ENCODE measurements at places on chromosomes 2 and 18.

DNA sequence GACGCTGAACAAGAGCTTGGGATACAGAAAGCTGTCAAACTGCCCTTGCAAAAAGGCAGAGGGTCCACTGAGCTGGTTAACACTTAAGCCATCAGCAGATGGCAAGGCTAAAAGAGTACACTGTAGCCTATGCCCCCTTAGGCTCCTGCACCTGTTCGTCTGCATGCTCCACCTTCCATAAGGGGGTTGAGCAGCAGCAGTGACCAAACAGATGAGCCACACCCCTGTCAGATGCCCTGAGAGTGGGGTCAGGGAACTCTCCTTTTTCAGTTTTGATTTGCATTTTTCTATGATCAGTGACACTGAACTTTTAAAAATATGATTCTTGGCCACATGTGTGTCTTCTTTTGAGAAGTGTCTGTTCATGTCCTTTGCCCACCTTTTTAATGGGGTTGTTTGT is 402.5 kb upstream of the FAM98A start:
- no peak for DNase-seq

- DNase-seq: no peak
Measured at GRCh38 chr2:38215522-38215921, 139.6 kb upstream of the CYP1B1 start.

GRCh38 chr18:69889009-69889408 is 58.7 kb downstream of the CD226 start:
- DNase-seq: no peak

DNA sequence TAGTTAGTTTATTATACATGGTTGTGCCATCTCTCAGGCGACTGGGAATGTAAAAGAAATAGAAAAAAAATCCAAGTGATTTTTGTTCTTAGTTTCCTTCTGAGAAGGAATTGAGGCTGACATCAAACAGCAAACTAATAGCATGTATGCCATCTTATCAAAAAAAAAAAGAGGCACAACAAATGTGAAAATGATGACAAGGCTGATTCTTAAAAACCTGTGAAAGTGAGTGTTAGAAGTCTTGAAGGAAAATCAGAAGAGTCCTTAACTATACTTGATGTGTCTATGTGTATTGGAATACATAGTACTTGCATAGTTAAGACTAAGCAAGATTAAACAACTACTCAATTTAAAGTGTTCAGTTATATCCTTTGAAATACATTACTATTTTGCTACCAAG is 161.0 kb downstream of the CCDC85A start:
- DNase-seq: no peak

DNA sequence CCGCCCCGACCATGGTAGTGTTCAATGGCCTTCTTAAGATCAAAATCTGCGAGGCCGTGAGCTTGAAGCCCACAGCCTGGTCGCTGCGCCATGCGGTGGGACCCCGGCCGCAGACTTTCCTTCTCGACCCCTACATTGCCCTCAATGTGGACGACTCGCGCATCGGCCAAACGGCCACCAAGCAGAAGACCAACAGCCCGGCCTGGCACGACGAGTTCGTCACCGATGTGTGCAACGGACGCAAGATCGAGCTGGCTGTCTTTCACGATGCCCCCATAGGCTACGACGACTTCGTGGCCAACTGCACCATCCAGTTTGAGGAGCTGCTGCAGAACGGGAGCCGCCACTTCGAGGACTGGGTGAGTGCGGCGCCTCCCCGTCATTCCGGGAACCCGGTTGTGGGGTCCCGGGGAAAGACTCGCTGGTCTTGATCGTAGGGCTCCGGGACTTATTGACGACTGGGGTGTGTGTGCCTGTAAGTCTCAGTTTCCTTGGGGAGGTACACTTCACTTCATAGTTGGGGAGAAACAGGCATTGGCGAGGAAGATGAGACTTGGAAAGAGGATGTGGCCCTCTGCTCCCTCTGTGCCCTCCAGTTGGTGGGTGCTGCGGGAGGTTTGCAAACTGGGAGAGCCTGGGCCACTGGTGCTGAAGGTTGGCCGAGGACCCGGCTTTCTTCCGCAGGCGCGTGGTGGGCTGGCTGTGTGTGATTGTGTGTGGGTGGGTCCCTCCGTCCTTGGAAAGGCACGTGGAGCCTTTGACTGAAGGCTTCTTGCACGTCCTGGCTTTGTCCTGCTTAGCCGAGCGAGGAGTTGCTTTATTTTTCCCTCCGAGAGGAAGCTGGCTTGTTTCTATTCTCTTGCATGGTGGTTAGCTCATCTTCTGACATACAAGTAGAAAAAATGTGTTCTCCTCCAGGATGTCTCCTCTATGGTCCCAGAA is 886 bp downstream of the PRKCE start:
- DNase-seq: peak; percentile 55

DNA sequence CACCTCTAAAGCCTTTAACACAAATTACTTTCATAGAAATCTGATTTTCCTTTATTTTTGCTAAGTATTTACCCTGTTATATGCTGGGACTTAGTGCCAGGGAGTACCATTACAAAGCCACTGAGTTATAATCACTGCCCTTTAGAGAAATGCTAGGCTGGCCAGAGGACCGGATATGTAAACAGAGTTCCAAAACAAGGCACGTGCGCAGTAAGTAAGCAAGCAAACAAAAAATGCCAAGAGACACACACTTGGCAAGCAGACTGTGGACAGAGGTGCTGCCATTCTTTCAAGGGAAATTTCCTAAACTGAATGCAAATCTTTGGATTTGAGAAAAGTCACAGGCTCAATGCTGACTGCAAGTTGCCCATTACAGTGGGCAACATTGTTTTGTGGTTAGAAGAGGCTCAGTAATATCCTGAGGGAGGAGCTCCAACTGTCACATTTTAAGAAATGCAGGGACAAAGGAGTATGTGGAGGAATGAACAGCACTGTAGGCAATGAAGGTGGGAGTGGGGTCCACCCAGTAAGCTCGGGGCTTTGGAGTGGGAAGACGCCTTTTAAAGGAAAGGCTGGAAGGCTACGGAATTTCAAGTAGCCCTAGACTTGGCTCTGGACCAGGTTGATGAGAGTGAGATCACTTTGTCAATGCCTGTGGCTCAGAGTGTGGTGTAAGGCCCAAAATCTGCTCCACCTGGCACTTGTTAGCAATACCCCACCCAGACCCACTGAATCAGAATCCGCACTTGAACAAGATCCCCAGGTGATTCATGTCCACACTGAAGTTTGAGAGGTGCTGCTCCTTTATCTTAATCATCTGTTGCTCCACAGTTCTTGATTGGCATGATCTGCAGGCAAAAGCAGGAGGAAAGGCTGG is 2.1 kb upstream of the PARD6G start:
- no peak for DNase-seq

DNA sequence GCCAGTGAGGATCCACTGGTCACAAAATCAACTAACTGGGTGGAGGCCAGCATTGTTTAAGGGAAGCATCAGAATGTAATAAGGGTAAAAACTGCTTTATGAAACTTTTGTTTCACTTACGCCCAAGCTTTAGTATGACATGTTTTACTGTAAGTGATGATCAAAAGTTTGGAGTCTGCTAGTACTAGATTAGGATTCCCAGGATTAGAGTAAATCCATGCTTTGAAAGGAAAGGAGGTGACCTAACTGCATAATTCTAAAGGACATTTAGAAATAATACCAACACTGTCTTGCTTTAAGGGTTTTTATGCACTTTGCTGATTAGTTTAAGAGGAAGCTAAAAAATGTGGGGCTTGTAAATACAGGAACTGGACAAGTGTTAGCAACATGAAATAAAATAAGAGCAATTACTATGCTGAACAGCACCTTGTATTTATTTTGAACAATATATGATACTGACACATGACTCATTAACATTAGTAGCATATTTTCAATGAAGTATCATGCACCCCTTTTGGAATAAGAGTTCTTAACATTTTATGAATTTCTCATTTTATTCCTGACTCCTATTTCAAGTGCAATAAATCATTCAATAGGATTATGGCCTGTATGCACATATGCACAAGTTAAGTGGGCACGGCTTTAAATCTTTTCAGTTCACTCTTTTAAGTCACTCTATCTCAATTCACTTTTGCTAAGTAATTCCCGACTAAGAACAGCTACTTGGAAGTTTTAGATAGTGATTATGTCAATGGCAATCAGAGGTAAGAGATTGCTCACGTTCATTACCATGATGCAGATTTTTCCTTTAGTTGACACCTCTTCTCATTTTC is 62.5 kb downstream of the STK39 start:
- no peak for DNase-seq

DNA sequence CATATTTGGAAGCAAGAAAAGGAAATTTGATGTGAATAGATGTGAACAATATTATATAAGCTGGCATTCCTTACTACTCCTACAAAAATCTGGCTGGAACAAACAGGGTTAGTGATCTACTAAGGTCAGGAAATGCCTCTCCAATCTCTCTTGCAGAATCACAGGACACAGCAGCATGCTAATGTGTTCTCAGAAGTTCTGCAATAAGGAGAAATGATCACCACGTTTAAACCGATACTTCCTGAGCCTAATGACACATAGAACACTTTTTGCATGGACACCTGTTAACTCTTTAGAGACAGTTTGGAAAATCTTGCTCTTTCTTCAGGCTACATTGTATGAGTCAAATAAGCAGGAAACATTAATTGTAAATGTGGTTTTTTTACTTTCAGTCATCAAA is 89.6 kb upstream of the MAP3K20 start:
- DNase-seq: no peak

- DNase-seq: no peak
Measured at GRCh38 chr2:161418715-161419637, 2.9 kb downstream of the TBR1 start.

- DNase-seq: no peak
Measured at GRCh38 chr2:223008162-223008561, 43.8 kb upstream of the KCNE4 start.

DNA sequence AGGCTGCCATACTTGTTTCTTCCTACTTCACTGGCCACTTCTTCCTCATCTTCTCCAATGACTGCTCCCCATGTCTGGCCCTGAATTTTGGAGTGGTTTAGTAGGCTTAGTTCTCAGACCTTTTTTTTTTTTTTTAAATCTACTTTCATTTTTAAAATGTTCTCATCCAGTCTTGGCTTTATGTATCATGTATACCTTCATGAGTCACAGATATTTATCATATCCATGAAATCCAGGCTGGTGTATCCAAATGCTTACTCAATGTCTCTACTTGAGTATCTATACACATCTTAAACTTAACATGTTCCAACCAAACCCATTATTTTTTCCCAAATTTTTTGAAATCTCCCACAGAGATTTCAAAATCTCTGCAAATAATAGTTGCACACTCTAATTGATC is 26.3 kb upstream of the CFAP36 start:
- no peak for DNase-seq

- DNase-seq: no peak
Measured at GRCh38 chr2:139617747-139618146, 837.6 kb upstream of the NXPH2 start.

DNA sequence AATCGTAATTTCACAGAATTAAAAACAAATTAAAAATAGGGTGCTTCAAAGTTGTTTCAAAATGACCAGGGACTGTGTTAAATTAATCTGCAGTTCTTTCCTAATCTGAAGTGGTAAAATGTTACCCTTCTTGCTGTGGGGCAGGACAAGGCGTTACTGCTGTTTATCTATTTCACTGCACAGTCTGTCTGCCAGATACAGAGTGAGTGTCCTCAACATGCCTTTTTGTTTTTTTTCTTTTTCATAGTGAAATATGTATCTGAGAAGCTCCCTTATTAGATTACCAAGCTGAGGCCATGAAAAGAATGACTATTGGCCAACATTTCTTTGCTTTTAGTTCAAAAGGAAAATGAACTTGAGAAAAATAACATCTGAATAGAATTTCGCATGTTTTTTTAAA is 38.0 kb downstream of the KCTD1 start:
- DNase-seq: no peak

- DNase-seq: peak; percentile 71
Measured at GRCh38 chr2:9238591-9239326, 32.1 kb downstream of the ASAP2 start.

- no peak for DNase-seq
Measured at GRCh38 chr18:8662560-8663255, 42.6 kb upstream of the MTCL1 start.

DNA sequence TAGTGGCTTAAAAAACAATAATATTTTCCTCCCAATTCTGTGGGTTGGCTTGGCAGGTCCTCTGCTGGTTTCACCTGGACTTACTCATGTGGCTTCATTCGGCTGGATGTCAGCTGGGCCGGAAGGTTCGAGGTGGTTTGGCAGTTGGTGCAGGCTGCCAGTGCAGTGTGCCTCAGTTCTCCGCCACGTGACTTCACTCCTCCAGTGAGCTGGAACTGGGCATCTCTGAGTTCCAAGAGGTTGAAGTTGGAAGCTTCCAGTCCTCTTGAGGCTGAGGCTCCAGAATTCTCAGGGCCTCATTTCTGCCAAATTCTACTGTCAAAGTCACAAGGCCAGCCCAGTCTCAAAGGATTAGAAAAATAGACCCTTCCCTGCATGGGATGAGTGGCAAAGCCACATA is 83.4 kb upstream of the B3GNT7 start:
- DNase-seq: no peak

GRCh38 chr2:130338793-130339345 is 3.8 kb upstream of the IMP4 start:
- no peak for DNase-seq

- no peak for DNase-seq
Measured at GRCh38 chr18:3223356-3223755, 3.6 kb upstream of the MYOM1 start.

DNA sequence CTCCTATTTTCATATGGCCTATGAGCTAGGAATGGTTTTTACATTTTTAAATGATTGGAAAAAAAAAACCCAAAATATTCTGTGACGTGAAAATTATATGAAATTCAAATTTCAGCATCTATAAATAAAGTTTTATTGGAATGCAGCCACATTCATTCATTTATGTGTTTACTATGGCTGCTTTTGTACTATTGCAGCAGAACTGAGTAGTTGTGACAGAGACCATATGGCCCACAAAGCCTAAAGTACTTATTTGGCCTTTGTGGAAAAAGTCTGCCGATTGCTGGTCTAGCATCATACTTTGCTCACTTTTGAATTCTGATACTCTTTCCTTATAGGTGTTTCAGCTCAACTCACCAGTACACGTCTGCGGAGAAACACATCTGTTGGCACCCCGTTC is 39.0 kb downstream of the MYO3B start:
- DNase-seq: no peak
